ENCODE measurements at places on chromosomes 6 and 20.

DNA sequence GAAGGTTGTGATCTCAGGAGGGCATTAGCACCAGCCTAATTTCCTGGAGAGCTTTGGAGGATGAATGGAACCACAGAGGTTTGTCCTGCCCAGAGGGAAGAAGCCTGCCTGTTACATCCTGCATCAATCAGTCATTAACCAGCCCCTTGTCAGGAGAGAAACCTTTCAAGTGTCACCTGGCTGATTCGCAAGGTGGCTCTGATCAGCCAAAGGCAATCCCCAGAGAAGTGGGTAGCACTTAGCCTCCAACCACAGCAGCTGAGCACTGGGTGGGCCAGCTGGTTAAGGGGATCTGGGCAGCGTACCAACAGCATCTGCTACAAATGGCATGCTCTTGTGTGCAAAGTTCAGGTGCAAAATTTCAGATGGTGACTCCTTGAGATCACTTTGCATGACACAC lies 26.9 kb downstream of the ANKEF1 start:
- no peak for DNase-seq

DNA sequence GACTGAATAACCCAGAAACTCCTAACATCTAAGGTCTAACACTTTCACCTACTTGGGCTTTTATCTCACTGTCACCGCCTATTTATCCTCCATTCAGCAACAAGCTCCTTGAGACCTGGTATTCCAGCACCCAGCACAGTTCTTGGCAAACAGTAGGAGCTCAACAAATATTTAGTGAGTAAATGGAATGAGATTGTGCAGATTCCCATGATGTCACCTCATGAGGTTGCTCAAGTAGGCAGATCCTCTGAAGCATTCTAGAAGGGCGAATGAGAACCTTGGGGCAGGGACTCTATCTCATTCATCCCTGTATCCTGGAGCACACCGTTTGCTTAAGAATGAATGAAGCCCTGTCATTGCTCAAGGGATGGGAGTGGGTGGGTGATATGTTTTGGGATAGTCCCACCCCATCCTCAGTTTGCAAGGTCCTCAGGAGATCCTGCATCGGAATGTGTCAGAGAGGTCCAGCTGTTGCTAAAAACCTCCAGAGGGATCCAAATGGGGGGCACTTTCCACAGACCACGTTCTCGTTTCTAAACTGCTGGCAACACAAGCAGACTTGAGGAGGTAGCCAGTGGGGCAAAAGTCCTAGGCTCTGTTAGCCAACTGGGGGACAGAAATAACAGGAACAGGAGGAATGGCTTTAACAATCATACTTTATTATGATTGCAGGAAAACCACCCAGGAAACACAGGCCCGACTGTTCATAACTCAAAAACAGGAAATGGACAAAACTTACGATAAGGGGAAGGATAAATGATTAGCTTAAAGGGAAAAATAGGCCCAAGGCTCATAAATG lies 42.0 kb downstream of the EDN1 start:
- no peak for DNase-seq

GRCh38 chr6:80234401-80234800 lies 127.9 kb downstream of the BCKDHB start:
- DNase-seq: no peak

DNA sequence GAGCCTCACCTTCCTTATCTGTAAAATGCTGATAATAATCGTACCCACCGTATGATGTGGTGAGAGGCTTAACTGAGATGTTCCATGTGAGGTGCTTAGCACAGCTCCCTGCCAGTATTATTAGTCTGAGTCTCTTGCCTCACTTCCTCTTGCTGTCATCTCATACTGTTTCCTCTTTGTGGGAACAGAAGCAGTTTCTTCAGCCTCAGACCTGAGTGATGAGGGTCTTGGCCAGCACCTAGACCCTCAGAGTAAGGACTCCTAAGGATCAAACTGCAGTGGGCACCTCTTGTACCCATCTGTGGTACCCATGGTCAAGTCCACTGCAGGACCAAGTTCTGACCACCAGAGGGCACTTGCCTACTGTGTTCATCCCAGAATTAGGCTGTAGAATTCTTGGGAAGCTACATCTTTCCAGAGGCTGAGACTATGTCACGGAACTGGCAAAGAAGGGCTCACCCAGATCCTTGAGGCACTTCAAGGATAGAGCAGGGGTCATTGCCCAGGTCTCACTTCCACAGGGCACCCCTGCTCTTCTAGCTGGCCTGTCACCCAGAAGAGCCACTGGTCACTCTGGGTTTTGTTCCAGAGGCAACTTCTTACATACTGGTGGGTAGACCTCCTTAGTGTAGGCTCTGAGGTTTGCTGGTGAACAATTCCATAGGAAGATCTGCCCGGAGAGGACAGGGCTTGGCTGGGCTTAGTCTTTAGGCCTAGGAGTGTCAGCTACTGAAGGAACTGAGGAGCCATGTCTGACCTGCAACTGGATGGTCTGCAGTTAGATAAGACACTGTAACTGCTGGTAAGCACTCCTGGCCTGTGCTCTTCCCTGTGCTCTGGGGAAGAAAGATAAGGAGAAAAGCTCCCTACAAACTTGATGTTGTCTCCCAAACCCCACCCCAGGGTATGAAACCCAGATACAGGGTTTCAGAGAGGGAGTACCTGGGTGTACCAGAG lies 20.6 kb upstream of the SGK2 start:
- DNase-seq: no peak

DNA sequence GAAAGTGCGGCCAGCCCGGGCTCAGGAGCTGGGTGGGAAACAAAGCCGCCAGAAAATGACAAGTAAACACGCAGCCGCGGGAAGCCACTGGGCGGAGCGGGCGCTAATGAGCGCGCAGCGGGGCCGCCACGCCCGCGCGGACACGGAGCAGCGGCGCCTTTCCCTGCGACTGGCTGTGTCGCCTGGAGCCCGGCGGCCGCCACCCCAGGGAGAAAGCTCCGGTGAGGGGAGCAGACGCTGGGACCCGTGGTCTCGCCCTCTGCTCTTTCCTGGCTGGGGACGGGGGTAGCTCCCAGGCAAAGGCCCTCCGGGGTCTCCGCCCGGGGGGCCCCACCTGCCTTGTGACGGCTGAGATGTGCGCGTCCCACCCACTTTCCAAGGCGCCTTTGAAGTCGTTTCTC lies 54.9 kb downstream of the PRR18 start:
- no peak for DNase-seq

DNA sequence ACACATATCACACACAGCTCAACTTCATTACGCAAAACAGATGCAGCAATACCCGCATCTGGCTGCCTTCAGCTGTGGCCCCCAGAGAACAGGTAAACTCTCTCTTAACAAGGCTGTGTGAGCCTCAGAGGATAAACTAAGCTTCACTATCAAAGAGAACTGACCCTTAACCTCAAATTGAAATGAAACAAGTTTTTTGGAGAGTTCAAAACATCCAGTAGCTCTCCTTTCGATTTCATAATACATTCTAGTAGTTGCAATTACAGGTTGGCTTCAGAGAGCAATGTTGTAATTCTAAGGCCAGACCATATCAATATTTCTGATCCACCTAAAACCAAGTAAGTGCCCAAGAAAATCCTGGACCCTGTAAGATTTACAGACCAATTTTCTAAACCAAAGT lies 113.5 kb downstream of the FAXC start:
- DNase-seq: no peak

DNA sequence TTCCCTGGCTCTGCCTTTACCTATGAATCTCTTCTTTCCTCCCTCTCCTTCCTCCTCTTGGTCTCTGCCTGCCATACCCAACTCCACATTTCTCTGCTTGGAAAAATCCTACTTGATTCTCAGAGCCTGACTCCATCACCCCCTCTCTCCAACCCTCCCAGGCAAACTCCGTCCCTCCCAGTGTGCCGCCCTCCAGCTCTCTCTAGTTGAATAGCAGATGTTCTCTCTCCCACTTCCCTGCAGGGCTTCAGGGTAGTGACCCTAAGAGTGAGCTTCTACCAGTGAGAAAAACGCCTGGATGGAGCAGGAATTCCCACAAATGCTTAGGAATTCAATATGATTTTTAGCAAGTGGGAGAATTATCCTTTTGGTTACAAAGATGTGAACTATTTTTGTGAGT lies 141.6 kb downstream of the MTHFD1L start:
- DNase-seq: no peak

- no peak for DNase-seq
Observed at GRCh38 chr6:136641166-136641565, 90.9 kb upstream of the MAP7 start.

GRCh38 chr20:63136296-63136695 lies 79.6 kb downstream of the YTHDF1 start:
- DNase-seq: no peak

DNA sequence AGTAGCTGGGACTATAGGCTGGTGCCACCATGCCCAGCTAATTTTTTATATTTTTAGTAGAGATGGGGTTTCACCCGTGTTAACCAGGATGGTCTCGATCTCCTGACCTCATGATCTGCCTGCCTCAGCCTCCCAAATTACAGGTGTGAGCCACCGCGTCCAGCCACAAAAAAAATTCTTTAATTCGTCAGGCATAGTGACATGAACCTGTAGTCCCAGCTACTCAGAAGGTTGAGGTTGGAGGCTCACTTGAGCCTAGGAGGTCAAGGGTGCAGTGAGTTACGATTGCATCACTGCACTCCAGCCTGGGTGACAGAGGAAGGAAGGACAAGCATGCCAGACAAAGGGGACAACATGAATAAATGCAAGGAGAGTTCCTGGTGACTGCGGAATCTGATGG lies 19.5 kb upstream of the ASXL1 start:
- DNase-seq: no peak

- no peak for DNase-seq
Observed at GRCh38 chr6:102853249-102853955, 1459.9 kb downstream of the GRIK2 start.

DNA sequence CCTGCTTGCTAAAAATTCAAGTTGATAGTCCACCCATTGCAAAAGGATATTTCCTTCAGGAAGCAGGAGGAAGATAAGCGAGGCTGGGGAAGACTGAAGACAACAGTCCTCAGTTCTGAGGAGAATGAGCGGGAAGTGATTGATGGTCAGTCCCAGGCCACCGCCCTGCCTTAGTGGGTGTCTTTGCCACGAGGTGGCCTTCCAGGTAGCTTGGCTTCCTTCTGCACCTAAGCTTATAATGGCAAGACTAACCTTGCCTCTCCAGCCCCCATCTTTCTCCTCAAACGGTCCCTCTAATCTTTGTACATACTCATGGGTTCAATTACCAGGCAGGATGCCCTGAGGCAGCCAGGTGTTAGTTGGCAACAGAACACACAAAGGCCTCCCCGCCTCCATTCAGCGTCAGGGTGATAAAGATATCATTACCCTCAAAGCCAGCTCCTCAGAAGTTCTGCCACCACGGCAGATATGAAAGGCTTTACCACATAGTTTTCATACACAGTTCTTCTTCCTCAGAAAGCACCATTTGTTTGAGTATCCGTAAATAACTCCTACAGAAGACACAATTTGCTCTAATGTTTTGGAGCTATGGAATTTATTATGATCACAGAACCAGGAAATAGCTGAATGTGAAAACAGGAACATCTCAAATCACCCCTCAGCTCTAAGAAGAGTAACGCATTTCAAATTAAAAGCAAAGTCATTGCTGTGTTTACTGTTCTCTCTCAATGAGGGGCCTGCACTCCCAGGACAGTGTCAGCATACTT lies 249.4 kb downstream of the ATXN1 start:
- peak; percentile 27 for DNase-seq

GRCh38 chr6:163332575-163332974 lies 81.9 kb upstream of the QKI start:
- no peak for DNase-seq

DNA sequence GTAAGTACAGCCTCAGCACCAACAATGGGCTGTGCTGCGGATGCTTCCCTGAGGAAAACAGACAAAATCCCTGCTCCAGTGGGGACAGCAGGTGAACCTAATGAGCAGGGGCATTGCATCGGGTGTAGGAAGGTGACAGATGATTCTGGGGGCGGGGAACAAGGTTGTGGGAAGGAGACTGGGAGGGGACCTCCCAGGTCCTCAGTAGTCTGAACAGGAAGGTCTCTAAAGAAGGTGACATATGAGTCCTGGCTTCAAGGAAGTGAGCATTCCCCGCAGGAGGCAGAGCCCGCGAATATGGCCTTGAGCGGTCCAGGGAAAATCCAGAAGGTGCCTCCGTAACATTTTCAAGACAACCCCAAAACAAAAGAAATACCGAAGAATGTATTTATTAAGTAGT lies 19.4 kb downstream of the ULBP1 start:
- DNase-seq: no peak

- DNase-seq: no peak
Observed at GRCh38 chr6:135195041-135195440, 13.9 kb downstream of the MYB start.

- DNase-seq: no peak
Observed at GRCh38 chr20:57991211-57991881, 237.1 kb downstream of the ANKRD60 start.

DNA sequence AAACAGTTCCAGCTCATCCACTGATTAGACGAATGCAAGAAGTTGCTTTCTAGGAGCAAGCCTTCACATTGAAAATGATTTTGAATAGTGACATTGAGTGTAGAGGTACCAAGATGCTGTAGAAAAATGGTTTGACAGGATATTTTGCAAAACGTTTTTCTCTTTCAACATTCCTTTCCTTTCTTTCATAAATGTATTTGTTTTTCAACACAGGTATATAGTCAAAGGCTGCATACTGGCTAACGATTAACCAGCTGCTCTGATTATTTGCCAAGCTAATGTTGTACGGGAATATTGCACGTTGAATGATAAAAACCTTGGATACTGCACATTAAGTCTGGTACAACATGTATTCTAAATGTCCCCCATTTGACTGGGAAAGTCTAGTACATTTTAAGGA lies 78.8 kb upstream of the TENT5A start:
- no peak for DNase-seq

GRCh38 chr20:62676976-62677375 lies 31.7 kb upstream of the NTSR1 start:
- DNase-seq: no peak

GRCh38 chr20:51854921-51855320 lies 52.6 kb upstream of the SALL4 start:
- no peak for DNase-seq

- no peak for DNase-seq
Observed at GRCh38 chr6:21678990-21679389, 85.4 kb downstream of the SOX4 start.

DNA sequence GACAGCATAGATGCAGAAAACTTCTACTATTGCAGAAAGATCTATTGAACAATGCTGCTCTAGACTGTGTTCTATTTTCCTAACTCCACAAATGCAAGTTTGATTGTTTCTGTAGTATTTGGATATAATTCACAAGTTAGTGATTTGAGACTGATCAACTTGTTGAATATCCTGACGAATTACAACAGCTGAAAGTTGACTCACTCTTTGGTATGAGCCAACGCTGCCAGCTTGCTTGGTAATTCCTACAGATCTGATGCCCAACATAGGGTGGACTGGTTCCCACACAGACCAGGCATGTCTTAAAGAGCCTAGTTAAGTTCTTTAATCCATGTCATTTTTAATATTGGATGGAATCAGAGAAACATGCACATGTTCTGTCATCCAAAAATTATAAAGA lies 231.0 kb upstream of the RAB32 start:
- DNase-seq: no peak

DNA sequence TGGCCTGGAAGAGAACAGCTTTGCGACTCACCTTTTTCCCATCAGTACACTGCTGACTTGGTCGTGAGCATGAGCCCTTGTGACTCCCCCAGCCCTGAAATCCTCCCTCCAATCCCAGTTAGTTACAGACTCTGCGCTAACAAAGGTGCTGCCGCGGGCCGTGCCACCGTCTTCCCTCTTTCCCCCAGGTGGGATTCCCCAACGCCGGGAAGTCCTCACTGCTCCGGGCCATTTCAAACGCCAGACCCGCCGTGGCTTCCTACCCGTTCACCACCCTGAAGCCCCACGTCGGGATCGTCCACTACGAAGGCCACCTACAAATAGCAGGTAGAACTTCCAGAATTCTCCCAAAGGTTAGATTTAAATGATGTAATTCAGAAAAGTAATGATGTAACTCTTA lies 16.1 kb downstream of the MTG2 start:
- no peak for DNase-seq

GRCh38 chr6:166105341-166106075 lies 62.1 kb downstream of the TBXT start:
- no peak for DNase-seq
